T-helper 17 cell (primary cell): ENCODE measurements at places on chromosomes 1 and 21.
A peak's percentile ranks its signal among the peaks of the same experiment; 100 is the strongest.

DNA sequence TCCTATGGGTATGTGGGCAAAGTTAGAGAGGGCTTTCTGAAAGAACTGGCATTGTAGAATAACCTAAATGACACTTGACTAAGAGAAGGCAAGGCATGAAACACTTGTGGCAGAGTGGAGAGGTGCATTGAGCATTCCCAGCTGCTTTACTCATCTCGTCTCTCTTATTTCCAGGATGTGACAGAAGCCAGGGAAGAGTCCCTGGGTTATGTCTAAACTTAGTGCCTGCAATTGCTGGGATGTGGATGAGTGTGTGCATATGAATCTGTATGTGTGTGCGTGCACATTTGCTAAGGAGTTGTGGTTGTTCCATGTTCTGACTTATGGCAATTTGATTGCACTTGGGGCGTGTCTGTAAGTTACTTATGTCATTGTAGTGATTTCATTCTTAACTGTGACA, 1326.5 kb upstream of the B3GALT2 start:
- H3K27ac ChIP-seq: no peak overlapping the region
- H3K4me3 ChIP-seq: no peak overlapping the region
- H3K36me3 ChIP-seq: no peaks in the 10 kb centered on the region
- peaks cover 6% of the 10 kb centered on the region for H3K27me3 ChIP-seq
- no peak for DNase-seq

DNA sequence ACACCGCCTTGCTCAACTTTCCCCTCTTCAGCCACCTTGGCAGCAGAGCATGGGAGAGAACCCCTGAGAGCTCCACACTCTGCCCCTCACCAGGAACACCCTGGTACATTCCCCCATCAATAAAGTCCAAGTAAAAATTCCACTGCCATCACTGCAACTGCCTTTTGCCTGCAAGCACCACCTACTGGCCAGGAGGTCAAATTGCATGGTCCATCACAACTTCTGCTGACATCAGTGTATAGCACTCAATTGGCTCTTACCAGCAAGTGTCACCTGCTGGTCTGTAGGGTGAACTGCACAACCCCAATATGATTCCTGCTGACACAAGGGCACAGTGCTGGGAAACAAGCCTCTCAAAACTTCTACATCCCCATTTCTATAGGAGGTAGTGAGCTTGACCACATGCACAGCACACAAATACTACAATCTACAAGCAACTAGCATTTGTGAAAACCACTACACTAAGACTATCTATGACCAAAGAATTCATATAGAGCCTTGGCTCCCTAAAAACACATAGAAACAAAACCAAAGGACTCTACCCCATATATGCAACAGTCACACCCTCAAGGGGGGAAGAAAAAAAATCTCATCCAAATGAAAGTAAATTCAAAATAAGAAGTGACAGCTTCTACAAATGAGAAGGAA, 69.2 kb downstream of the FASLG start:
- H3K27me3 ChIP-seq: peaks cover 6% of the 10 kb centered on the region
- no peak for DNase-seq
- no peak overlapping the region for H3K27ac ChIP-seq
- H3K4me3 ChIP-seq: no peak overlapping the region
- H3K36me3 ChIP-seq: no peaks in the 10 kb centered on the region

- H3K4me1 ChIP-seq: no peaks in the 10 kb centered on the region
- no peaks in the 10 kb centered on the region for H3K27me3 ChIP-seq
- H3K4me3 ChIP-seq: no peak overlapping the region
- H3K27ac ChIP-seq: no peak overlapping the region
- no peaks in the 10 kb centered on the region for H3K36me3 ChIP-seq
These were observed 186.9 kb upstream of the ADGRL4 start for GRCh38 chr1:79193211-79194079.

- H3K27me3 ChIP-seq: peaks cover 12% of the 10 kb centered on the region
- peaks cover 5% of the 10 kb centered on the region for H3K36me3 ChIP-seq
- peak overlapping the region; percentile 29 for H3K27ac ChIP-seq
- H3K4me3 ChIP-seq: no peak overlapping the region
- DNase-seq: no peak
- H3K4me1 ChIP-seq: peaks cover 14% of the 10 kb centered on the region
These were observed 2.7 kb upstream of the FDPS start for GRCh38 chr1:155305881-155306391.

- no peak for DNase-seq
- H3K27ac ChIP-seq: no peak overlapping the region
- H3K4me1 ChIP-seq: peaks cover 10% of the 10 kb centered on the region
- H3K36me3 ChIP-seq: peaks cover 5% of the 10 kb centered on the region
- no peak overlapping the region for H3K4me3 ChIP-seq
These were observed 34.2 kb upstream of the TMEM125 start for GRCh38 chr1:43235451-43236121.

- peaks cover 2% of the 10 kb centered on the region for H3K36me3 ChIP-seq
- H3K4me3 ChIP-seq: peak overlapping the region; percentile 98
- H3K27me3 ChIP-seq: peaks cover 22% of the 10 kb centered on the region
These were observed 930 bp downstream of the DHCR24 start for GRCh38 chr1:54885807-54886723.

- no peak for DNase-seq
- H3K27ac ChIP-seq: no peak overlapping the region
- H3K27me3 ChIP-seq: peaks cover 6% of the 10 kb centered on the region
- no peak overlapping the region for H3K4me3 ChIP-seq
- H3K4me1 ChIP-seq: peaks cover 2% of the 10 kb centered on the region
These were observed 176.8 kb upstream of the PTBP2 start for GRCh38 chr1:96544831-96545221.

GRCh38 chr21:41974752-41975053, 20.9 kb upstream of the C2CD2 start:
- no peak overlapping the region for H3K4me3 ChIP-seq
- H3K4me1 ChIP-seq: peaks cover 15% of the 10 kb centered on the region
- H3K27ac ChIP-seq: peak overlapping the region; percentile 67
- H3K36me3 ChIP-seq: peaks cover 3% of the 10 kb centered on the region
- no peaks in the 10 kb centered on the region for H3K27me3 ChIP-seq

DNA sequence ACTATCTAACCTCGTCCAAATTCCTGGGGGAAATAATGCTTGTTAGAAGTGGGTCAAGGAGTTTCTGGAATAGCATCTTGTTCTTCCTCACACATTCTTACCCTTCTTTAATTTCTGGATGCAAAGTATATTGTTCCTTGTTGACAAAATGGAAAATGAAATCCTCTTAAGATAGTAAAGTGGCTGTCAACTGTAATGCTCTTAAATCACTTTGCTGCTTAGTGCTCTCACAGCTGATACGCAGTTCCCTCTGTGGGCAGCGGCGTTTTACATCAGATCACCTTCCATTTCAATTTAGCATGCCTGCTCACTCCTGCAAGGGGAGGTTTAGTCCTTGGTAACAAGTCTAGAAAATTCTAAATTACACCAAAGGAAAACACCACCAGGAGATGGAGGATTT, 113.1 kb downstream of the DNM3 start:
- H3K4me1 ChIP-seq: no peaks in the 10 kb centered on the region
- no peak for DNase-seq
- no peak overlapping the region for H3K27ac ChIP-seq

DNA sequence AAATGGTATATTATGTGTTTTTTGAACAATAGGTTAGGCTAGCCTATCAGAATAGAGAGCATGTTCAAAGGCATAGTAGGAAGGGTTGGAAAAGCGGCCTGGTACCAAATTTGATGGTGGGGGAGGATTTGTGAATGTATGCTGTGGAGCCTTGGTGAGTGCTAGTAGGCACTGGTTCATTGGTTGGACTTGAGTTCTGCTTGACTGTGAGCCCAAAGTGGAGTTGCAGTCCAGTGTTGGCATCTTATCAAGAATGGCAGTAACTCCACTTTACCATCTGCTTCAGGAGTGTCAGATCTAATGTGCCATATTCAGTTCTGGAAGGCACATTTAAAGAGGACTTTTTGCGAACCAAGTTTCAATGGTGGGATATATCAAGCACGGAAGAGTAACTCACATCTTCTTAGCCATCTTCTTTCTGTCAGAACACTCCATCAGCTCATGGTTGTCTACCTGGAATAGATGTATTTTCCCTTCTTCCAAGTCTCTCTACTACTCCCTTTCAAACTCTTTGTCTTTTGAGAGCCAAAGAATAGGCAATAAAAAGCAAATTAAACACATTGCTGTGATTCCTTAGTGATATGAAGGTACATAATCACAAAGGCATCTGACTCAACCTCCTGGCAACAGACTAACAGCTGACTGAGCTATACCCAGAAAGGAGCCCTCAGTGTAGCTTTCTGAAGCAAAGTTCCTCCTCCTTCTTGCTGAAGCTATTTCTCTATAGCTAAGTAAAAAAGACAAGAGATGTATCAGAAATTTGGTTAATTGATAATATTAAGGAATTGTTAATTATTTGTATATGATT, 21.7 kb downstream of the LRRC8B start:
- H3K27ac ChIP-seq: no peak overlapping the region
- peaks cover 5% of the 10 kb centered on the region for H3K36me3 ChIP-seq
- DNase-seq: no peak
- peaks cover 30% of the 10 kb centered on the region for H3K4me1 ChIP-seq

- peak overlapping the region; percentile 96 for H3K4me3 ChIP-seq
- no peaks in the 10 kb centered on the region for H3K27me3 ChIP-seq
- peaks cover 67% of the 10 kb centered on the region for H3K4me1 ChIP-seq
- peak overlapping the region; percentile 99 for H3K27ac ChIP-seq
- H3K36me3 ChIP-seq: peaks cover 3% of the 10 kb centered on the region
These were observed 1.8 kb downstream of the NIBAN1 start for GRCh38 chr1:184972315-184973055.

DNA sequence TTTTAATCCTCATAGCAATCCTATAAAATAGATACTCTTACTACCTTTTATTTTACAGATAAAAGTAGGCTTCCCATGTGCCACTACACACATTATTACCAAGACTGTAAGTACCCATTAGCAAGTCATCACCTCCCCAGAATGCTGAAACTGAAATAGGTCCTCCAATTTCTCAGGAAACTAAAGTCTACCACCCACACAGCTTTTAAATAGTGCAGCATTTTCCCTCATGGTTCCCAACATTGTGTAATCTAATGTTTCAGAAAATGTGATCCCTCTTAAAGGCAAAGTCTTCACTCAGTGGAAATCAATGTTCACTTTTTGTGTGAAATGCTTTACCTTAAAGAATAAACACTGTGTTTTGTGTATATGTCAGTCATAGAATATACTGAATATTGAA, 356.5 kb downstream of the GPATCH2 start:
- H3K36me3 ChIP-seq: no peaks in the 10 kb centered on the region
- H3K4me1 ChIP-seq: no peaks in the 10 kb centered on the region
- H3K4me3 ChIP-seq: no peak overlapping the region
- no peak overlapping the region for H3K27ac ChIP-seq

DNA sequence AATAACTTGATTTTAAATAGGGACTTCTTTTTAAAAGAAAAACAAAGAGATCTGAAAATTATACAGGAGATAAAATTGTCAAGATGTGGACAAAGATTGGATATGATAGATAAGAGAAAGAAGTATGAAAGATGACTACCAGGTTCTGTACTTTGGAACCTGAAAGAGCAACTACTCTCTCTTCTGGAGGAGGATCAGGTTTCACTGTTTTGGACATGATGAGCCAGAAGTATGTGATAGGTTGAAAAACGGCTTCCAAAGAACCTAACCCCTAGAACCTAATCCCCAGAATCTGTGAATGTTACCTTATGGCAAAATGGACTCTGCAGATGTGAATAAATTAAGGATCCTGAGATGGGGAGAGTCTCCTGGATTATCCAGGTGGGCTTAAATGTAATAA, 26.2 kb downstream of the RSBN1 start:
- no peak overlapping the region for H3K4me3 ChIP-seq
- no peak for DNase-seq
- H3K27me3 ChIP-seq: no peaks in the 10 kb centered on the region
- peaks cover 2% of the 10 kb centered on the region for H3K36me3 ChIP-seq
- H3K4me1 ChIP-seq: peaks cover 59% of the 10 kb centered on the region

- H3K4me1 ChIP-seq: peaks cover 7% of the 10 kb centered on the region
- no peak for DNase-seq
- no peak overlapping the region for H3K4me3 ChIP-seq
These were observed 5.9 kb downstream of the ADPRS start for GRCh38 chr1:36094621-36095061.

- no peak overlapping the region for H3K27ac ChIP-seq
- peaks cover 6% of the 10 kb centered on the region for H3K4me1 ChIP-seq
- no peaks in the 10 kb centered on the region for H3K36me3 ChIP-seq
- no peak overlapping the region for H3K4me3 ChIP-seq
- no peak for DNase-seq
These were observed 80.5 kb upstream of the IFFO2 start for GRCh38 chr1:19036813-19037605.
